ENCODE measurements at places on chromosomes 16 and 17.

GRCh38 chr17:77769215-77769614 lies 189.3 kb upstream of the TNRC6C start:
- no peak for DNase-seq

DNA sequence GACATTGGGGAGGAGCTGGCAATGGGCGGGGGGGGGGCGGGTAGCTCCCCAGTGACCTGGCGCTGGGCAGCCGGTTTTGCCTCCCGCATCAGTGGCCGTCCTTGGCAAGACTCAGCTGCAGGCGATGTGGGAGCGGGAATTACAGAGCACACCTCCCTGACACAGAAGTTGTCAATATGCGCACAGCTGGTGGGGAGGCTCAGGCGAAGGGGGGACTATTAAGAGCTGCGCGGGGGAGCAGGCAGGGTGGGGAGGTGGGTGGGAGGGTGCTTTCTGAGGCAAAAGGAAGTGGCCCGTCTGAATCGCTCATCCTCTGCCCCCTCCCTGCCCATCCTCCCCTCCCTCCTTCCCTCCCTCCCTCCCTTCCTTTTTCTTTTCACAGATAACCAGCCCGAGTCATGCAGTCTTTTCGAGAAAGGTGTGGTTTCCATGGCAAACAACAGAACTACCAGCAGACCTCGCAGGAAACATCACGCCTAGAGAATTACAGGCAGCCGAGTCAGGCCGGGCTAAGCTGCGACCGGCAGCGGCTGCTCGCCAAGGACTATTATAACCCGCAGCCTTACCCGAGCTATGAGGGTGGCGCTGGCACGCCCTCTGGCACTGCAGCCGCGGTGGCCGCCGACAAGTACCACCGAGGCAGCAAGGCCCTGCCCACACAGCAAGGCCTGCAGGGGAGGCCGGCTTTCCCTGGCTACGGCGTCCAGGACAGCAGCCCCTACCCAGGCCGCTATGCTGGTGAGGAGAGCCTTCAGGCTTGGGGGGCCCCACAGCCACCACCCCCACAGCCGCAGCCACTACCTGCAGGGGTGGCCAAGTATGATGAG lies 44.0 kb downstream of the SREBF1 start:
- DNase-seq, result peak; percentile 75

- no peak for DNase-seq
Observed at GRCh38 chr17:81453076-81453475, 57.8 kb downstream of the BAHCC1 start.

DNA sequence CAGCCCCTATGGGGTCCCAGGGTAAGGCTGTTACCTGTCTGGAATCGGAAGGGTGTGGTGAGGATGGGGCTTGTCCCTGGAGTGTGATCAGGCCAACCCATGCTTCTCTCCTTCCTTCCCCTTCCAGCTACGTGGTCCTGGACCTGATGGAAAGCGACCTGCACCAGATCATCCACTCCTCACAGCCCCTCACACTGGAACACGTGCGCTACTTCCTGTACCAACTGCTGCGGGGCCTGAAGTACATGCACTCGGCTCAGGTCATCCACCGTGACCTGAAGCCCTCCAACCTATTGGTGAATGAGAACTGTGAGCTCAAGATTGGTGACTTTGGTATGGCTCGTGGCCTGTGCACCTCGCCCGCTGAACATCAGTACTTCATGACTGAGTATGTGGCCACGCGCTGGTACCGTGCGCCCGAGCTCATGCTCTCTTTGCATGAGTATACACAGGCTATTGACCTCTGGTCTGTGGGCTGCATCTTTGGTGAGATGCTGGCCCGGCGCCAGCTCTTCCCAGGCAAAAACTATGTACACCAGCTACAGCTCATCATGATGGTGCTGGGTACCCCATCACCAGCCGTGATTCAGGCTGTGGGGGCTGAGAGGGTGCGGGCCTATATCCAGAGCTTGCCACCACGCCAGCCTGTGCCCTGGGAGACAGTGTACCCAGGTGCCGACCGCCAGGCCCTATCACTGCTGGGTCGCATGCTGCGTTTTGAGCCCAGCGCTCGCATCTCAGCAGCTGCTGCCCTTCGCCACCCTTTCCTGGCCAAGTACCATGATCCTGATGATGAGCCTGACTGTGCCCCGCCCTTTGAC lies 2.4 kb downstream of the MAPK7 start:
- no peak for DNase-seq

GRCh38 chr16:88373927-88374492 lies 8.7 kb upstream of the ZNF469 start:
- DNase-seq, result no peak

DNA sequence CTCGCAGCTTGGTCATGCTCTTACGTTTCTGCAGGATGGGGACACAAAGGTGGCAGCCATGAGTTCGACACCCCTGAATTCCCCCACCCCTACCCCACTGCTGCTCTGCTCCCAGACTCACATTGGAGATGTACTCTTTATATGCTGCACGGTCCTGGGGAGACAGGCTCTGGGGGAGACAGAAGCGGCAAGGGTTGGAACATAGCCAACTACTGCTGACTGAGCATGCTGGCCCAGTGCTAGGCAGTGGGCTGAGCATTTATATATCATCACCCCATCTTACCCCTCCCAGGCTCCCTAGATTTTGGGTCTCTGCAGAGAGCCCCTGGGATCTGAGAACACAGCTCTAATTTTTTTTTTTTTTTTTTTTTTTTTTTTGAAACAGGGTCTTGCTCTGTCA lies 8.1 kb upstream of the ATXN7L3 start:
- DNase-seq, result no peak

- no peak for DNase-seq
Observed at GRCh38 chr16:4283939-4284338, 11.1 kb upstream of the TFAP4 start.

GRCh38 chr17:69762766-69763165 lies 312.3 kb upstream of the KCNJ16 start:
- DNase-seq, result no peak

- DNase-seq, result no peak
Observed at GRCh38 chr16:66614161-66614802, 9.8 kb downstream of the CMTM3 start.

DNA sequence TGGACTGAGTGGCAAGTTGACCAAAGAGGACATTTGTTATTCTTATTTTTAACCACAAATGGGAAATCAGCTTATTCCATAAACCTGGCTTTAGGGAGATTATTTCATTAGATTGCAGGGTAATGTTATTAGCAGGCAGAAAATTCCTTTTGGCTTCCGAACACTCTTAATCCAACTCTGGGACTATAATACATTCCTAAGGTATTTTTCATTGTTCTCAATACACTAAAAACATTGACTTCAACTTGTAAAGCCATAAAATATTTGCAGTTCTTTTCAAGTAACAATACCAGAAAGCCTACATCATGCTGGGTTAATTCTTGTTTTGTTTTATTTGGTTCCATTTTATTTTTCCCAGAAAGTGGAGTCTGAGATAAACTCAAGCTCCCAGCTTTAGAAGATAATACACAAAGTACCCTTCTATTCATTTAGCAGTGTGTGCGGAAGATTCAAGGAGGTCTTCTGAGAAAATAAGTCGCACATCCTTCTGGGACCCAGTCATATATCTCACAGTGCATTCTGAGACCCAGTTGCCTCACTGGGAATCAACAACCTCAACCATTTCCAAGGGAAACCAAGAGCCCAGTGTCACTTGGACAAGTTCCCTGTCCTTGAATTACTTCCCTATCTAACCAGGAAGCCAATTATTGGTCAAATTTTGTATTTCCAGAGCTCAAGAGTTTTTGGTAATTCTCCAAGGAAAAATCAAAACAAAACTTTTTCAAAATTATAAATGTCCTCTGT lies 389.6 kb upstream of the DYNLRB2 start:
- DNase-seq, result no peak

GRCh38 chr17:32962320-32962711 lies 29.3 kb upstream of the SPACA3 start:
- DNase-seq, result no peak

- no peak for DNase-seq
Observed at GRCh38 chr17:70310221-70310672, 140.9 kb downstream of the KCNJ2 start.

DNA sequence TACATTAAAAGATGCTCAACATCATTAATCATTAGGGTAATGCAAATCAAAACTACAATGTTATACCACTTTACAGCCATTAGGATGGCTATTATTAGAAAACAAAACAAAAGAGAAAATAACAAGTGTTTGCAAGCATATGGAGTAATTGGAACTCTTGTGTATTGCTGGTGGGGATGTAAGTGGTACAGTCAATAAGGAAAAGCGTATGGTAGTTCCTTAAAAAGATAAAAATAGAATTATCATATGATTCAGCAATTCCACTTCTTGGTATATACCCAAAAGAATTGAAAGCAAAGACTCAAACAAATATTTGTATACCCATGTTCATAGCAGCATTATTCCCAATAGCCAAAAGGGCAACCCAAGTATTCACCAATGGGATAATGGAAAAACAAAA lies 1.4 kb upstream of the CAPNS2 start:
- no peak for DNase-seq

DNA sequence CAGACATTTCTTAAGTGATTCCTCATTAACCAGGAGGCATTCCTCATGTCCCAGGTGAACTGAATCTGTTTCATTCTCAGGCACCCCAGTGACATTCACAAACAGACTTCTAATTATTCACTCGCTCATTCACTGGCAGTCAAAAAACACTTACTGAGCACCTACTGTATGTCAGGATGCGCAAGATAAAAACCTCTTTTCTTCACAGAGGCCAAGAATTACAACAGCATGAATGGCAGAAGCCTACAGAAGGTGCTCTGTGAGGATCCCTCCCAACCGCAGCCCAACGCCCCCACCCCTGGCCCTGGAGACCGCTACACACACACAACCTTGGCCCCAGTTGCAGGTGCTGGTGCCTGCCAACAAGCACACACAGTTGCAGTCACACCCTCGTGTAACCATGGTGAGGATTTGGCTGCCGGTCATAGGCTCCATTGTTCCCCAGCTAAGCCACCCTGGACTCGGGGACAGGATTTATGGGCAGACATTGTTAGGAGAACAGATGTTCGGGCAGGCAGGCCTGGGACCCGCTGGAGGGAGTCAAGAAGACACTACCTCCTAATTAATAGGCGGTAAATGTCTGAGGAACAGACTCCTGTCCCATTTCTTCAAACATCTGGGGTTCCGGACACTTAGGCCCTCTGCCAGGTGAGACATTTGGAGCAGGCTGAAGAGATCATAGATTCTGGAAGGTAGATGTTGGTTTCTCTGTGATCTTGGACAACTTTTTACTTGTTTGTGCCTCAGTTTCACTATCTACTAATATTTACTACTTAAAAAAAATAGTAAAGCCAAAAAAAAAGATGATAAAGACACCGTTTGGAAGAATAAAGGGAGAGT lies 43.2 kb downstream of the CUEDC1 start:
- DNase-seq, result peak; percentile 87

DNA sequence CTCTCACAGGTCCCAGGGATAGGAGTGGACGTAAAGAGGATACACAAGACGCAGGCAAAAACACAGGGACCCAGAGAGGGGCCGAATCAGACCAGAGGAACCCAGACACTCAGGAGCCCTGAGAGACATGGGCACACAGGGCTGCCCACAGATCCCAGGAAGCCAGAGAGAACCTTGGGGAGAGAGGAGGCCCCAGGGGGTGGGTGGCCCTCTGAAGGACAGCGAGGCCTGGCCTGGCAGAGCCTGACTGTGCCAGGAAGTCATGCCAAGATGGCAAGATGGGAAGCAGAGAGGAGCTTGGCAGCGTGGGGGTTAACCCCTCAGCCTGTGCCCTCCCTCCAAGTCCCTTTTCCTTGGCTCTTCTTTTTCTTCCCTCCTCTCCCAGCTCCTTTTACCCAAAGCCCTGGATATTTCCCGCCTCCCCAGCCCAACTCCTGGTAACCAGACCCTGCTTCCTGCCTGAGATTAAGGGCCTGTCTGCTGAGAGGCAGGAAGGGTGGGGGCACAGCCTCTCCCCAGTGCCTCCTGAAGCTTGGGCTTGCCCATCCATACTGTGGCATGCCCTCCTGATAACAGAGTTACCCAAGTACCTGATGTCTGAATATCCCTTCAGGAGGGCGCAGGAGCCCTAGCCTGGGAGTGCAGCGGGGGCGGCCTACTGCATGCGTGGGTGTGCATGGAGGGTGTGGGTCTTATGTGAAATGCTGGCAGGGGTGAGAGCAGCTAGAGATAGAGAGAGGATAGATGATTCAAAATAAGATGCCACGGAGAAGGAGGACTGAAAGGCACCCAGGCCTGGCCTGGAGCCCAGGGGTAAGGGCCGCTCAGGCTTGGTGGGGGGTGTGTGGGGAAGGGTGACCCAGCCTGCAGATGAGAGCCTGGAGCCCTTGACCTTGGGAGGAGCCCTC lies 6.0 kb upstream of the TBX21 start:
- no peak for DNase-seq

GRCh38 chr16:48330841-48331192 lies 54.4 kb downstream of the SIAH1 start:
- DNase-seq, result no peak

DNA sequence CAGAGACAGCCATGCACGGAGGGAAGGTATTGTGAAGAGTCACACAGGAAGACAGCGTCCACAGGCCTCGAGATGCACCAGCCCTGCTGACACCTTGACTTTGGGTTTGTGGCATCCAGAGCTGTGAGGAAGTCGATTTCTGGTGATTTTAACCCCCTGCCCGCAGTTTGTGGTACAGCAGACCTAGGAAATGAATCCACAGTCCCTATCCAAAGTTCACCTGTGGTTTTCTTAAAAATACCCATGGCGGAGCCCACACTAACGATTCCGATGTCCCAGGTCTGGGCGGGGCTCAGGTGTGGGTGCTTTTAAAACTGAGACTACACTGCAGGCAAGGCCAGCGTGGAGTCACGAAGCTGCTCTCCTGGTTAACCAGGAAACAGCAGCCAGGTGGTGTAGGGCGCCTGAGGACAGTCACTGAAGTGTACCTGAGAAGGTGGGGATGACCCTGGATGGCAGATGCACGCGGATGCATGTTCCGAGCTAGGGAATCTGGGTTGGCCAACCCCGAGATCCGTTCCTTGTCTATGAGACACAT lies 14.4 kb upstream of the MEAK7 start:
- no peak for DNase-seq

DNA sequence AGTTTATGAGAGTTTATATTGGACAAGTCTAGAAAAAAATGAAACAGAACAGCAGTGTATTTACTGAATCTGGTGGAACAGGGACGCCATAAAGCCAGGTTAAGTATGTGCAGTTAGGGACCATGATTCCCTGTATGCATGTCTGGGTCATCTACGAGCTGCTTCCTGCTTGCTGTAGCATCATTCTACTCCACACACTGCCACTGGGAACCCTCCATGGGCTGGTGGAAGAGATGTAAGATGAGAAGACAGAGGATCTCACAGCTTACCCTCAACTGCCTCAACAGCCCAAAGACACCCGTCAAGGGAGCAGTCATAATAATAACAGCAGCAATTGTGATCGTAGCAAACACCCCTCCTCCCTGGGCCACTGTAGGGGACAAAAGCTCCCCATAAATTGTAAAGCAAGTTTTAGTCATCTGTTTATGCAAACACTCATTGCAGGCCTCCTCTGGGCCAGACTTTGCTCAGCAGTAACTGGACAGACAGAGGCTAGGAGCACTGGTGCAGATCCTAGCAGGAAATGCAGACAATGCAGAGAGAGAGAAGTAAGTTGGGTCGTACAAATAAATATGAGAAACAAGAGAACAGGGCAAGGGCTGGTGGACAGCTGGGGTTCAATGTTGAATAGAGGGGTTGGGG lies 188.0 kb downstream of the SOX9 start:
- DNase-seq, result no peak
